Suppressor macrophage treated with lipopolysaccharide for 1 hour (primary cell): ENCODE measurements at places on chromosomes 12 and 14.

GRCh38 chr14:88852632-88853031 lies 28.2 kb downstream of the TTC8 start:
- DNase-seq = no peak

DNA sequence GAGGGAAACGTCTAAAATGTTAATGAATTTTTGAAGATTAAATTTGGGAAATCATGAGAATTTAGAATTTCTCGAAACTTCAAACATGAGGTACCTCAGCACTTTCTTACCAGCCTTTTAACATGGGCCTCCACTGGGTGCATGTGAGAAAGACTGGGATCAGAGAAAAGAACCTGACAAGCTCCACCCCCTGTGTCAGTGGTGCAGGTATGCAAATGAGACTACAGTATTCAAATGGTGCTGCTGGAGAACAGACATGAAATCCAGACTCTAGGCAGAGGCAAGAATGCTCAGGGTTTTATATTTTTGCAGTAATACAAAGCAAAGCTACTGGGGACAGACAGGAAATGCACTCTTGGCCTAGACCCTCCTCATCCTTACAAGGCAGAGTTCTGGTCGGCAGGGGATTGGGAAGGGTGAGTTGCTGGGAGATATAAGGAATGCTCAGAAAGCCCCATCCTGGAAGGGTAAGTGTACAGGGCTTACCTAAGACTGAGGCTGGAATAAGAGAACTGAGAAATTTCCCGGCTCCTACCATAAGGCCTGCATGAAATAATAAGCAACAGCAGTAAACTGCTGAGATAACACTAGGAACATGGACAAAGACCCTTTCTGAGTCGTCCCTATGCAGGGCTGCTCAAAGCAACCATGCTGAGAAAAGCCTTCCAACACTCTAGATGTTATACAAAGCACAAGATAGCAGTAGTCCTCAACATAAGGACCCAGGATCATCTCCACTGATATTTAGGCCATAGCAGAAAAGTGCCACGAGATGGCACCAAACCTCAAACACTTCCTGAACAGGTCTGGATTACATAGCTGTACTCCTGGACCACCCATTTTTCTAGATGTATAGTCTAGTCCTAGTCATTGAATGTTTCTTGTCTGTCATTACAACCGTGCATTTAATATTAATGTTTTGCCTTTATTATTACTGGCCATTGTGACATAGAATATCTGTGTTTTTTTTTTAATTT lies 260.8 kb downstream of the RASSF9 start:
- peak; percentile 56 for DNase-seq

DNA sequence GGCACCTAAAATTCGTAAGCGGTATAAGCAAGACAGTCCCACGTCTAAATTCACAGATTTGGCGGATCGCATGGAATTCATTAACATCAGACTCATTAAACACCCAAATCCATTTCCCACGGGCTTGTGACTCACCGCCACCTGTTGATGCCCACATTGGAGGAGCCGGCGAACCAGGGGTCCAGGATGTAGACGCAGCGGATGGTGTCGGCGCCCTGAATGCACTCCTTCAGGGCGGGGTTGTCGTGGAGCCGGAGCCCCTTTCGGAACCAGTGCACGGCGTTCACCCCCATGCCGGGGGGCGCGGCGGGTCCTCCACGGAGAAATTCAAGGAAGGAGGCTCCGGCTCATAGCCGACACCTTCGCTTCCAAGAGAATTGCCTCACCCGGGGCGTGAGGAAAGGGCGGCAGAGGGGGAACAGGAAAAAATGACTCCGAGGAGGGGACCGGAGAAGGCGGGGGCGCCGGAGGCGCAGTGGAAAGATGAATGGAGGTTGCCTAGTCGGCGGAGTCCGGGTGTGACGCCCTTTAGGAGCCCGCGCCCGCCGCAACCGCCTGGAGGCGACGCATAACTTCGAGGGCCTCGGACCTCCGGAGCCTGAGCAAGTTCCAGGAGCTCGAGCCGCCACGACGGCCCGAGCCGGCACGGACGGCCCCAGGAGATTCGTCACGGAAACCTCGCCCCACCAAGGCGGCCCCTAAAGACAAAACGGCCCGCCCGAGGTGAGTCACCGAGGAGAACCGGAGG lies 506 bp downstream of the CRY1 start:
- DNase-seq = peak; percentile 65

GRCh38 chr12:78385541-78385940 lies 479.0 kb upstream of the SYT1 start:
- DNase-seq = no peak

DNA sequence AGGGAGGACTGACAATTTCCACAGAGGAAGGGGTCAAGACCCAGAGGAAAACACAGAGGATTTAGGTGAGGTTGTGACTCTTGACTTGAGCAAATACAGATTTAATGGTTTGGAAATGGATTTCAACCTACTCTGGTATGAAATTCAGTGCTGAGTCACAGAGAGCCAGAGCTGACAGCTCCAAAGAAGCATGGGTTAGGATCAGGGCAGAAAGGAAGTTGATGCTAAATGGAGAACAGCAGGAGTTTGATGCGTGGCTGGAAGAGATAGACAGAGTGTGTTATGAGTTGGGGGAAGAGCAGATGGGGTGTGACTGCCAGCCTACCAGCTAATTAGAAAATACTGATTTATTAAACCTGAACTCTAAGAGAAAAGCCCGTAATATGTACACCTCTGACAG lies 272.6 kb downstream of the FOXG1 start:
- DNase-seq = no peak

- no peak for DNase-seq
These were observed 217.8 kb upstream of the NPAS3 start for GRCh38 chr14:32720927-32721326.

GRCh38 chr12:10196210-10196609 lies 16.5 kb upstream of the GABARAPL1 start:
- DNase-seq = no peak

- no peak for DNase-seq
These were observed 184.9 kb downstream of the NRXN3 start for GRCh38 chr14:78355109-78355508.

DNA sequence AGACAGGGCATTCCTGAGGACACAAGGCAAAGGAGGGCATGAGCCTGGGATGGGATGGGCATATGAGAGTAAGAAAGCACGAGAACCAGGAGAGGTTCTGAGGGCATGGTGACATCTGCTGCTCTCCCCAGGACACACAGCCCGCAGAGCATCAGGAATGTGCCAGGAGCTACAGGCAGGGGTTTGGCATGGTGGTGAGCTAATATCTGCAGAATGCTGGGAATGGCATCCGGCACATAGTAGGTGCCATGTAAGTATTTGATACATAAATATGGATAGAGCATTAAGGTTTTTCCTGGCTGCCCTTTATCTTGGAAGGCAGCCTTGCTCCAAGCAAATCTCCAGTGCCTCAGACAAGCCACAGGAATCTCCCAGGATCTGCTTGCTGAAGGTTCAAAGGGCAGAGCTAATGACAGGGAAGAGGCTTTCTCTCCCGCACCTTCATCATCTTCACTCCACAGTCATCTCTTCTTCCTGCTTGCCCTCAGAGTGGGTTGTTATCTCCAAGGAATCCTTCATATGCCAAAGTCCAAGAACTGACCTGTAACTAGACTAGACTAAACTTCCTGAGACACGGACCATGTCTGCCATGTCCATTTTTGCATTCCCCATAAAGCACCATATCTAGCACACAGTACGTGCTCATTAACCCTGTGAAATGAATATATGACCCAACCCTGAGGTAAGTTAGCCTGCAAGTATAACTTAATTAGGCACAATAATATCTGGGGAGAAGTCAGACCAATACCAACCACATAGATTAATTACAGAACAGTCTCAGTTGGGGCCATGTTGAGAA lies 62.0 kb upstream of the SCN8A start:
- DNase-seq = no peak

- DNase-seq = no peak
These were observed 24.6 kb downstream of the PTPRR start for GRCh38 chr12:70895956-70896355.
